A673 (cell line): ENCODE measurements at places on chromosomes 5 and 9. TPM values are rescaled to one million over a fixed set of nuclear protein-coding genes. Genes with fewer than 3 reads are reported as not detected.
A peak's percentile ranks its signal among the peaks of the same experiment; 100 is the strongest.

The IL9 gene
- not detected in 2 replicates for total RNA-seq

The SLC1A1 gene
- total RNA-seq = 8.5 and 8.7 TPM in 2 replicates

The IFNA21 gene
- total RNA-seq = not detected in 2 replicates

DNA sequence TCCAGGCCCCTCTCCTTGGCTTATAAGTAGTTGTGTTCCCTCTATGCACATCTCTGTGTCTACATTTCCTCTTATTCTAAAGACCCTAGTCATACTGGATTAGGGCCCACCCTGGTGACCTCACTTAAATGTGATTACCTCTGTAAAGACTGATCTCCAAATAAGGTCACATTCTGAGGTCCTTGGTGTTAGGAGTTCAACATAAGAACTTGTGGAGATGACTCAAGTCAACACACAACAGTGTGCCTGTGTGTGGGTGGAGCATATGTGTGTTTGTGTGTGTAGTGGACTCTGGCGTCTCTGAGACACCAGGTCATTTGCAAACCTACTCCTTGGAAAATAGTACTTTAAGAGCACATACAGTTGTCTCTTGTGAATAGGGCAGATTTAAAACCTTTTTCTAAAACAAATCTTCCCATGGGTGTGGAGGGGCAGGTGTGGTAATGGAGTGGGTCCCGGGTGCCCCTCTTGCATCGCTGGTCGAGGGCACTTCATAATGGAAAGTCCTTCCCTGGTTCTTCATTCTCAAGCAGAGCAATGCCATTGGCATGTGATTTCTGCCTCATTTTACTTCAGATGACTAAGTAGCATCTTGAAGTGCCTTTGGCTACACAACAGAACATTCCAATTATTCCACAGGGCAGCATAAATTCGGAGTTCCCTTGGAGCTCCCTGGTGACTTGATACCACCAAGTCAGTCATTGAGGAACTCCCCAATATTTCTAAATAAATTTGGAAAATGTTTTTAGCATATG lies 84.4 kb downstream of the C9orf152 start:
- H3K4me3 ChIP-seq = no peak overlapping the region
- no peaks in the 10 kb centered on the region for H3K4me1 ChIP-seq
- no peak overlapping the region for H3K27ac ChIP-seq

- H3K4me1 ChIP-seq = peaks cover 15% of the 10 kb centered on the region
- H3K27me3 ChIP-seq = no peaks in the 10 kb centered on the region
- H3K4me3 ChIP-seq = no peak overlapping the region
- H3K27ac ChIP-seq = no peak overlapping the region
- DNase-seq = no peak
These were observed 79.8 kb downstream of the MUSK start for GRCh38 chr9:110748251-110748893.

- peak overlapping the region; percentile 51 for H3K27ac ChIP-seq
- peak; percentile 14 for DNase-seq
- no peaks in the 10 kb centered on the region for H3K36me3 ChIP-seq
These were observed 49.9 kb downstream of the ZFAND5 start for GRCh38 chr9:72315089-72315509.

The SGCD gene
- 0.17 and 0.22 TPM in 2 replicates for total RNA-seq

DNA sequence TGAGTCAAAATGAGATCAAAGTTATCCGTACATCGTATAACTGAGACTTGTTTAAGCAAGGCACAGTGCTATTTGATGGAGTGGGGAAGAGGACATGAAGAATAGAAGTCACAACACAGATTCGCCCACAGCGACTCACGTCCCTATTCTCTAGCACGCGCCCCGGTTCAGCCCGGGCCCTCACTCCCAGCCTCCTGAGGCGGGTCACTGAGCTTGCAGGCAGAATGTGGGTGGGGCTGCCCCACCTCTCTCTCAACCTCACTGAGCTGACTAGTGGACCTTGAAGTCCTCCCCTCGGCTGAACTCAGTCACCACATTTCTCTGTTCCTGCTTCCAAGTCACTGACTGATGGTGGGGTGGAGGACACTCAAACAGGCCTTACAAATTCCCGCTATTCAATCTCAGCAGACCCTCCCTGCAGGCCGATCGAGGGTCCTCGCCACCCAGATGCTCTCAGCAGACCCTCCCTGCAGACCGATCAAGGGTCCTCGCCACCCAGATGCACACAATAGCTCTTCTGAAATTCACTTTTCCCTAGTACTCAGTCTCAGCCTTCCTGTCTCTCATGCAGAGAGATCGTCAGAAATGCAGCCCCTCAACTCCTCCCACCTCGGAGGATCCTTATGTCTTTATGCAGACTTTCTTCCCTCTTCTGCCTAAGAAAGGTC lies 12.9 kb downstream of the GLDC start:
- no peak for DNase-seq
- no peak overlapping the region for H3K27ac ChIP-seq
- no peaks in the 10 kb centered on the region for H3K4me1 ChIP-seq
- H3K36me3 ChIP-seq = no peaks in the 10 kb centered on the region
- H3K4me3 ChIP-seq = no peak overlapping the region
- H3K27me3 ChIP-seq = no peaks in the 10 kb centered on the region

DNA sequence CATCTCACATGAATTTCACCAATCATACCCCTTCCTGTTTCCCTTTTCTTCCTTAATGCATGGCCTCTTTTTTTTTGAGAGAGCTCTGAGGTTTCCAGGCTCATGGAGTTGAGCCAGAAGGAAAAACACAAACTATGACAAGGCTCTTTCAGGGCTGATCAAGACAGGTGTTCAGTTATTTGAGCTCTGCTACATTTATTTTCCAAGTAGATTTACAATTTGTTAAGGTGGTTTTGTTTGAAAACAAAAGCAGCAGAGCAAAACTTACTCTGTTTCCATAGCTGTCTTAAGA lies 62.4 kb upstream of the IL7R start:
- no peaks in the 10 kb centered on the region for H3K27me3 ChIP-seq
- no peak overlapping the region for H3K4me3 ChIP-seq
- no peak overlapping the region for H3K27ac ChIP-seq
- H3K4me1 ChIP-seq = no peaks in the 10 kb centered on the region

The ROR2 gene
- 12.3 and 17.8 TPM in 2 replicates for total RNA-seq

- H3K27me3 ChIP-seq = no peaks in the 10 kb centered on the region
- no peaks in the 10 kb centered on the region for H3K36me3 ChIP-seq
- no peaks in the 10 kb centered on the region for H3K4me1 ChIP-seq
- no peak overlapping the region for H3K4me3 ChIP-seq
- no peak overlapping the region for H3K27ac ChIP-seq
- no peak for DNase-seq
These were observed 31.8 kb downstream of the DMRT3 start for GRCh38 chr9:1008216-1008615.

The C9orf50 gene
- 0.28 TPM in 1 of 2 replicates, not detected in the other for total RNA-seq

The TUSC1 gene
- total RNA-seq = not detected in 2 replicates

- no peaks in the 10 kb centered on the region for H3K36me3 ChIP-seq
- H3K4me3 ChIP-seq = no peak overlapping the region
- DNase-seq = no peak
- H3K27me3 ChIP-seq = no peaks in the 10 kb centered on the region
- no peak overlapping the region for H3K27ac ChIP-seq
- no peaks in the 10 kb centered on the region for H3K4me1 ChIP-seq
These were observed 42.1 kb downstream of the RASEF start for GRCh38 chr9:83020864-83021263.

DNA sequence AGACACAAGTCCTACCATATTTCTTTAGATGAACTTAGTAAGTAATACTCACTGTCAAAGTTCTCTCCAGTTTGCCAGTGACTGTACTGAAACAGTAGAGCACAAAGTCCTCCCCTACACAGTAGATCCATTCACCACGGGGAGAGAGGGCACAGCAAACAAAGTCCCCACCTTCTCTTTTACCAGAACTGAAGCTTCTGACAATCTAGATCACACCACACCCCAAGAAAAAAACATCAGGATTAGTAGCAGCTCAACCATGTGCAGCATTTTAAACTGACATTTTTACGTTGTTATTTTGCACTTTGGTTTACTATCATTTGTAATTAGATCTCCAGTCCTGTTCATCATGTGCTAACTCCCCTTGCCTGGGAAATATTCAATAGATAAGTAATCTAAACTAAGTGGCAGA lies 23.0 kb downstream of the DNAJA1 start:
- no peak overlapping the region for H3K27ac ChIP-seq
- H3K4me3 ChIP-seq = no peak overlapping the region
- no peaks in the 10 kb centered on the region for H3K4me1 ChIP-seq
- H3K36me3 ChIP-seq = peaks cover 31% of the 10 kb centered on the region
- DNase-seq = no peak
- no peaks in the 10 kb centered on the region for H3K27me3 ChIP-seq

The OR1Q1 gene
- not detected in 2 replicates for total RNA-seq

DNA sequence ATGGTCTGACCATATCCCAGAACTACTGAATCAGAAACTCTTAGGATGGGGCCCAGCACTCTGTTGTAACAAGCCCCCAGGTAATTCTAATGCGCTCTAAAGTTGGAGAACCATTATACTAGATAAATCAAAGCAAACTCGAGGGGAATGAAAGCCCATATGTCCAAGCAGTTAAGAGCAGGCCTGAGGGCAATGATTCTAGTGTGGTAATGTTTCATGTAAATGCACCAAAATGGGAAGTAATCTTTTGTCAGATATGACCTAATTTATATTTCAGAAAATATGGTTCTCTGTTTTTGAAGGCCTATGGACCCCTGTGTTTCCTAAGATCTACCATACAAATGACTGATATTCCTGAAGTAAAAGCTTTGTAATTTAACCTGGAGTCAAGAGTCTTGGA lies 108.0 kb upstream of the PTGER4 start:
- no peaks in the 10 kb centered on the region for H3K27me3 ChIP-seq
- no peak for DNase-seq
- no peaks in the 10 kb centered on the region for H3K36me3 ChIP-seq
- no peak overlapping the region for H3K4me3 ChIP-seq
- no peaks in the 10 kb centered on the region for H3K4me1 ChIP-seq

GRCh38 chr9:79924836-79925235 lies 353.1 kb downstream of the TLE4 start:
- H3K4me3 ChIP-seq = no peak overlapping the region
- H3K27me3 ChIP-seq = no peaks in the 10 kb centered on the region
- no peaks in the 10 kb centered on the region for H3K4me1 ChIP-seq
- DNase-seq = no peak

- H3K27me3 ChIP-seq = no peaks in the 10 kb centered on the region
- no peak overlapping the region for H3K27ac ChIP-seq
- H3K4me1 ChIP-seq = no peaks in the 10 kb centered on the region
- H3K36me3 ChIP-seq = peaks cover 35% of the 10 kb centered on the region
- no peak overlapping the region for H3K4me3 ChIP-seq
These were observed 70.6 kb downstream of the LRSAM1 start for GRCh38 chr9:127521919-127522304.

GRCh38 chr5:95027151-95027721 lies 257.7 kb downstream of the MCTP1 start:
- H3K4me3 ChIP-seq = no peak overlapping the region
- no peaks in the 10 kb centered on the region for H3K4me1 ChIP-seq
- no peak for DNase-seq
- no peak overlapping the region for H3K27ac ChIP-seq

DNA sequence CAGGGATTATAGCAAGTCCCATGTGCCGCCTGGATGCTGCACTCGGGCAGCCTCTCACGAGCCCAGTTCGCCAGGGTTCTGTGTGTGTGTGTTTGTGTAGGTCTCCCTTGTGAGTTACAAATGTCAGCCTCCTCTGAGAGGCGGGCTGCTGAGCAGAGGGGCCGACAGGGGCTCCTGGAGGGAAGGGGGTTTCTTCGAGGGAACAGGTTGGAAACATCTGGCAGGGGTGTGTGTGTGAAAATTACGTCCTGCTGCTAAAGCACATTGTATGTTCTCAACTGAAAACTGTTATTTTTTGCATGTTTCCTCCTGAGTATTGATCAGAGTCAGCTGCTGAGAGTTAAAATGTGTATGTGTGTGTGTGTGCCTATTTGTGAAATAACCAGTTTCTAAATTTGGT lies 9.7 kb downstream of the GALNT10 start:
- no peaks in the 10 kb centered on the region for H3K27me3 ChIP-seq
- no peak overlapping the region for H3K27ac ChIP-seq
- no peak for DNase-seq
- no peaks in the 10 kb centered on the region for H3K36me3 ChIP-seq
- H3K4me1 ChIP-seq = no peaks in the 10 kb centered on the region

DNA sequence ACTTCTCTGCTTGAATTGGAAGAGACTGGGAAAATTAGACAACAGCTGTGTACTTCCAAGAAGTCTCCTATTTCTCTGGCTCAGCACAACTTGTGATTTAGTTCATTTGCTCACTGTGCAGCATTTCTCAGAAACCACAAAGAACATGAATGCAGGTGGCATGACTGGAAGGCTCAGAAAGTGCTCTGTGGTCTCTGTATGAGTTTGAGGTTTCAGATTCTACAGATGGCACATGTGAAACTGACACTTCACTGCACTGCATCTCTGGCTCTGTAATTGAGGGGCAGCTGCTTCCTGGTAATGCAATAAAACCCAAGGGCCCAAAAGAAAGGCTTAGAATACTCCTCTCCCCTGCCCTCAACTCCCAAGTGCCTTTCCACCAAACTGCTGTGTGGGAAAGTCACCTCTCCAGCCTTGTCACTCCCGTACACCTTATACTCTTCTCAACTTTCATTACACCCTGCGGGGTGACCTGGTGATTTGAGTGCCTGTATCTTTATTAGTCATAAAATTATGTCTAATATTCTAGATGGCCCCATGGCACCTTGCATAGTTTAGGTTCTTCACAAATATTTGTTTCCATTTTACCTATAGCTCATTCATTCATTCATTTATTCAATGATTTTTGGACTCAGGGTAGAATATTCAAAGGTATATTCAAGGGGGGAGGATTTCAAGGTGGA lies 82.5 kb downstream of the ESM1 start:
- no peaks in the 10 kb centered on the region for H3K36me3 ChIP-seq
- no peak overlapping the region for H3K27ac ChIP-seq
- H3K27me3 ChIP-seq = no peaks in the 10 kb centered on the region
- no peaks in the 10 kb centered on the region for H3K4me1 ChIP-seq
- H3K4me3 ChIP-seq = no peak overlapping the region
- DNase-seq = no peak

The CHSY3 gene
- total RNA-seq = not detected in 2 replicates

GRCh38 chr5:131661933-131662332 lies 26.9 kb upstream of the RAPGEF6 start:
- H3K36me3 ChIP-seq = no peaks in the 10 kb centered on the region
- no peak overlapping the region for H3K27ac ChIP-seq
- no peak for DNase-seq
- no peaks in the 10 kb centered on the region for H3K4me1 ChIP-seq
- H3K4me3 ChIP-seq = no peak overlapping the region
- H3K27me3 ChIP-seq = no peaks in the 10 kb centered on the region

The ELOVL7 gene
- 0.15 TPM in 1 of 2 replicates, not detected in the other for total RNA-seq

DNA sequence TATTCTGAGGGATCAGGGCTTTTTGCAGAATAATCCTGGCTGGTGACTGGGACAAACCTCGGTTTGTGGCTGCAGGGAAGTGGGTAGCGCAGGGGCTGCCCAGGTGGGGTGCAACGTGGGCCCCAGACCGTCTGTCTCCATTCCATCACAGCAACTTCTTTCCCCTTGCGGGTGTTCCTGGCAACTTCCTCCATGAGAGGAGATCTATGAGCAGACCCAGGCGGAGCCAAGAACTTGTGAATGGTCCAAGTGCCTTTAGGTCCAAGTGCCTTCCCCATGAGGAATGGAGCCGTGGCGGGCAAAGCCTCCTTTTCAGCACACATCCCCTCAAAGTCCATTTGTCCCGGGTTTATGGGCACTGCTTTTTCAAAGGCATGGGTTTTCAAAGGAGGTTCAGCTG lies 136.5 kb downstream of the PHF2 start:
- no peak overlapping the region for H3K27ac ChIP-seq
- DNase-seq = no peak
- H3K36me3 ChIP-seq = no peaks in the 10 kb centered on the region
- H3K4me1 ChIP-seq = no peaks in the 10 kb centered on the region

The FOXD4L3 gene
- not detected in 2 replicates for total RNA-seq
